Vagina (tissue), 2 donors: ENCODE measurements at places on chromosomes 2 and 18.

- no peaks in the 10 kb centered on the region for H3K27me3 ChIP-seq
- no peaks in the 10 kb centered on the region for H3K4me1 ChIP-seq
- H3K4me3 ChIP-seq: no peak overlapping the region
- H3K27ac ChIP-seq: peak overlapping the region; percentile 25
- H3K36me3 ChIP-seq: no peaks in the 10 kb centered on the region
These were observed 122.5 kb downstream of the MAIP1 start for GRCh38 chr2:200077838-200078237.

GRCh38 chr2:198966269-198966668 is 491.5 kb downstream of the SATB2 start:
- H3K36me3 ChIP-seq: no peaks in the 10 kb centered on the region
- H3K4me3 ChIP-seq: no peak overlapping the region
- no peaks in the 10 kb centered on the region for H3K4me1 ChIP-seq
- H3K27ac ChIP-seq: no peak overlapping the region

DNA sequence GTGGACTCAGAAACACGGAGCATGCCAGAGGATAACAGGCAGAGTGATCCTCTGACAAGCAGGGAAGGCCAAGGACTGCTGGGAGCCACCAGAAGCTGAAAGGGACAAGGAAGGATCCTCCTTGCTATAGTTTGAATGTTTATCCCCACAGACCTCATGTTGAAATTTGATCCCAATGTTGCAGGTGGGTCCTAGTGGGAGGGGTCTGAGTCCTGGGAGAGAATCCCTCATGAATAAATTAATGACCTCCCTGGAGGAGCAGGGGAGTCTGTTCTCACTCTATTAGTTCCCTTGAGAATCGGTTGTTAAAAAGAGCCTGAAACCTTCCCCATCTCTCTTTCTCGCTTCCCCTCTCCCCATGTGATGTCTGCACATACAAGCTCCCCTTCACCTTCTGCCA is 124.4 kb downstream of the FBXO15 start:
- H3K36me3 ChIP-seq: no peaks in the 10 kb centered on the region
- no peaks in the 10 kb centered on the region for H3K4me1 ChIP-seq
- no peak for DNase-seq
- no peaks in the 10 kb centered on the region for H3K27me3 ChIP-seq
- no peak overlapping the region for H3K27ac ChIP-seq

DNA sequence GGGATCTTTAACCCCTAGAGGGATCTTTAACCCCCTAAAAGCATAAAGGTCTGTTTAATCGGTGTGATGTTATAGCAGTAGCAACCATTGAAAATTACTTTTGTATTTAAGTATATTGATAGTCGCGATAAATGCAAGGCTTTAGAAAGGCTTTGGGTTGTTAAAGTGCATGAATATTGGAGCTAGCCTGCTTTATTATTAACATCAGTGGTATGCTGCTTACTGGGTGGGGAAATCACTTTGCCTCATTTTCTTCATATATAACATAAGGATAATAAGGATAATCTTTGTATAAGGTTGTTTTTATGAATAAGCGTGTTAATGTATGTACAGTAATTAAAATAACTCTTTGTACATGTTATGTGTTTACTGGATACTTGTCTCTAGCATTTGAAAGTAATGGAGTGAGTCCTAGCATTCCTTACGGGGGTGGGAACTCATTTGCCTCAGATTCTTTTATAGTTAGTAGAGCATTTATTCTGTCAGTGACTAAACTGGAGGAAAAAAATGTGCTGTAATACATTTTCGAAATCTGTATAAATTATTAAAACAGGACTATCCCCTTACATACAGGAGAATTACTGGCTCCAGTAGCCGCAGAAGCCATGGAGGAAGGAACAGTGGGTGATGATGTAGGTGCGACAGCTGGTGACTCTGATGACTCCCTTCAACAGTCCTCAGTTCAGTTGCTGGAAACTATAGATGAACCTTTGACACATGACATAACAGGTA is 122.2 kb downstream of the BIRC6 start:
- H3K4me1 ChIP-seq: no peaks in the 10 kb centered on the region
- DNase-seq: no peak

DNA sequence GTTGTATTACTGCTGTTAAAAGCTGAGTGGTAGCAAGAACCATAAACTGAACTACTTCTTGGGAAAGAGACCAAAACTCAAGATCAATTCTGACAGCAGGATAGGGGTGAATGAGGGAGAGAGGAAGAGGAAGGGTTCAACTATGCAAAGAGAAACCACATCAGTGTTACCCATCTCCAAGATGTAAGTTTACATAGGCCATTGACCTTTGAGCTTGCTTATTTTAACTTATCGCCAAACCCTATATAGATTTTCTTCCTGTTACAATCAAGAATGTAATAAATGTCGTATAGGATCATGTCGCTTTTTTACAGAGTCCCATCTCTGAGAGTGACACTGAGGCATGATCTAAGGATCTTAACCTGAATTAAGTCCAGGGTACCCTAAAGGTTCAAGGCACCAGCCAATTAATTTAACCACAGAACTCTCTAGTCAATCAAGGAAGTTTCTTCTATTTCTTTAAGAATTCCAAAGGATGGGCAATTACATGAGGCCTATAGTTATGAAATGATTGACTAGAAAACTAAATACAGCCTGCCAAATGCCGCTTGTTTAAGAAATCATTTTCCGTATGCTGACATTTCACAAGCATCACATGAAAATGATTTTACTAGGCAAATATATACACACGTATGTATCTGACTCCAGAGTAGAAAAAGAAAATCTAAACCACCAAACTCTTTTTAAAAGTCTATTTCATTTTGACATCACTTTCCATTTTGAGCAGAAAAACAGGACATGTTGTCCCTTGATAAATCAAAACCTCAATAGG is 11.8 kb downstream of the RND3 start:
- peak overlapping the region; percentile 67 for H3K27ac ChIP-seq
- H3K27me3 ChIP-seq: no peaks in the 10 kb centered on the region
- H3K4me1 ChIP-seq: peaks cover 81% of the 10 kb centered on the region
- no peak overlapping the region for H3K4me3 ChIP-seq
- H3K36me3 ChIP-seq: peaks cover 17% of the 10 kb centered on the region
- DNase-seq: no peak

DNA sequence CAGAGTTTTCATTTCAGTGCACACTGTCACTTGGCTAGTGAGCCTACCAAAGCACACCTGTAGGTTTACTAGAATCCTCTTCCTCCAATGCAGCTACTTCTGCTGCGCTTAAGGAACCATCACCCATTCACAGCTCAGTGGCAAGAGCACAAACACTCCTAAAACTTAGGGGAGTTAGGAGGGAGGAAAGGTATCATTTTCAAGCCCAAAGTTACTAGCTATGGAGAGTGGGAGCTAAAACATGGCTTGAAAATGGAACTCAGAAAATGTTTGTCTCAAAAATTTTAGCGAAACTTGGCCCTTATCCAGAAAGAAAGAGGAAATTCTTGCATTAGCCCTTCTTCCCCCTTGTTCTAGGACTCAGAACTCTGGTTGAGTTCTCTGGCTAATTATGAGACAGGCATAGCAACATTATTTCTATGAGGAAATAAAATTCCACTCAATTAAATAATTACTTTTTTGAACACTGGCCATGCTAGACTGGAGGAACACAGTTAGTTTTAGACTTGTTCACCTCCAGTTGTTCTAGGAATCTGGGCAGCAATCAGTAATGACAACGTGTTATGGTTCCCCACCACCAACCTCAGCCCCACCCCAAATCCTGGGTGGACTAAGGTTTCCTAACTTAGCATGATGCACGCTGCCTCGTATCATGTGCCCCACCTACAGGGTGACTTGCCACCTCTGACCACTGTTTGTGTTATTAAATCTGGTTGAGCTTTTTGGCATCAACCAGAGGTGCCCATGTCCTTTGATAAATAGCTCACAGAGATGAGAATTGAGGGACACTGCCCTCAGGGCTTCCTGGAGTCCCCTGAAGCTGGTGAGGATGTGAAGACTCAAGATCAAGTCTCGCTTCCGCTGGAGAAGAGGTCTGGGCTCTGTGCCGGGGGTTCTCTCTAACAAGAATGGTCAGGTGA is 32.8 kb downstream of the LPIN2 start:
- H3K36me3 ChIP-seq: no peaks in the 10 kb centered on the region
- no peak overlapping the region for H3K4me3 ChIP-seq
- no peaks in the 10 kb centered on the region for H3K27me3 ChIP-seq

GRCh38 chr2:1662606-1663180 is 81.6 kb downstream of the PXDN start:
- H3K27ac ChIP-seq: no peak overlapping the region
- no peak overlapping the region for H3K4me3 ChIP-seq
- no peaks in the 10 kb centered on the region for H3K4me1 ChIP-seq
- H3K36me3 ChIP-seq: peaks cover 3% of the 10 kb centered on the region
- no peaks in the 10 kb centered on the region for H3K27me3 ChIP-seq
